ENCODE measurements at places on chromosomes 6 and 20.

GRCh38 chr6:18242062-18242851 is 22.1 kb downstream of the DEK start:
- peaks cover 17% of the 10 kb centered on the region for H3K4me1 ChIP-seq
- H3K36me3 ChIP-seq, result peaks cover 40% of the 10 kb centered on the region
- H3K4me3 ChIP-seq, result no peak overlapping the region
- no peaks in the 10 kb centered on the region for H3K27me3 ChIP-seq

DNA sequence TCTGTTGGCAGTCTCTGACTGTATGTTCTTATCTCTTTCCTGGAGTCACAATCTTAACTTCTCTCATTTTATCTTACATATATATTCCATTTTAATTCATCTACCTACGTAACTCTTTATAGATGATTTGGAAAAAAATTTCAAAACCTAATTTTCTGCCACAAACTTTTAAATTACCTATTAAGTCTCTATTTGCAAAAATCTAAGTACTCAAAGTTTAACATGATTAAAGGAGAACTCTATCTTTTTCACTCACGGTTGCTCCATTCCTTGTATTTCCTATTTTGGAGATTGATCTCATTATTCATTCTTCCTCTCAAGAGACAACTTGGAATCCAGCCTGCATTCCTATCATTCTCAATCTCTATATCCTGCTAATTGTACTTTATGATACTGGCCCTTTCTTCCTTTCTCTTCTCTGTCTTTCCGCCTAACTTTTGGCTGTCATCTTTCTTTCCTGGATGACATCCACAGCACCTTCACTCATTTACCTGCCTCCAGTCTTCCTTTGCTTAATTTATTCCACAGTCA is 1071.1 kb upstream of the CITED2 start:
- H3K36me3 ChIP-seq, result no peaks in the 10 kb centered on the region
- no peaks in the 10 kb centered on the region for H3K4me1 ChIP-seq
- DNase-seq, result no peak
- H3K4me3 ChIP-seq, result no peak overlapping the region

DNA sequence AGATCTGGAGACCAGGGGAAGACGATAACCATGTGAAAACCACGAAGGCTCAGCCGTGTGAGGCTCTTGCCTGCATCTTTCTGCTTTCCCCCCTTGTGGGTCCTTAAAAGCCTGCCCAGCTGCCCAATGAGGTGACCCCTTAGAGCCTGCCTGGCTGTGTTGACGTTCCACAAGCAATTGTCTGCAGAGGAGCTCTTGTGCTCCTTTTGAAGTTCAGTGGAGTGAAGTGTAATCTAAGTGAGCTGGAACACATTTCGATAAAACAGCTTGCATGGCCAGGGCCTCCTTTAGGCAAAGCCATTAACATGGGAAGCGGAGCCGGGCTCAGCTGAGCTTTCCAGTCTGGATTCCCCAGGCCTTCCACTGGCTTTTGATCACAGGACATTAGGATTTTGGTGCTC is 27.3 kb upstream of the TCP11 start:
- peaks cover 5% of the 10 kb centered on the region for H3K27me3 ChIP-seq
- H3K4me1 ChIP-seq, result no peaks in the 10 kb centered on the region
- H3K36me3 ChIP-seq, result peaks cover 3% of the 10 kb centered on the region
- no peak overlapping the region for H3K27ac ChIP-seq

DNA sequence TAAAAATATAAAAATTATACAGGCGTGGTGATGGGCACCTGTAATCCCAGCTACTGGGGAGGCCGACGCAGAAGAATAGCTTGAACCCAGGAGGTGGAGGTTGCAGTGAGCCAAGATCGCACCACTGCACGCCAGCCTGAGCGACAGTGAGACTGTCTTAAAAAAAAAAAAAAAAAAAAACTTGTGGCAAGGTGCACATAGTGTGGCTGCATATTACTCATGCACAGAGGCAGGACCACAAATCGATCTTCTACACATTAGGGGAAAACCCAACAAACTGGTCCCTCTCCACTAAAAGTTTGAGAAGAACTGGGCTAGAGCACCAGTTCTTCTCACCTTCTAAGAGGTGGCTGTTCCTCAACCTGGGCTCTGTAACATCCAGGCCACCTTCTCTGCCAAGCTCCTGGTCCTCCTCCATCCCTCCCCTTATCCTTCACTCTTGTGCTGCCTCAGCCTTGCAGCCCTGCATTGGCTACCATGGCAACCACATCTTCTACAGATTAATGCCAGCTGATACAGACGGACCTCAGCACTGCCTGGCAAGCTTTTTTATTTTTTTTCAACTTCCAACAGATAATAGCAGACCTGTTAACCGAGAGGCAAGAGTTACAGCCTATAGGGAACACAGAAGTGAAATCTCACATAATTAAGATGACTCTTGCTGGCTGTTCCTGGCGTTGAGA is 88.0 kb downstream of the ATP9A start:
- H3K36me3 ChIP-seq, result no peaks in the 10 kb centered on the region
- H3K4me3 ChIP-seq, result no peak overlapping the region
- no peaks in the 10 kb centered on the region for H3K4me1 ChIP-seq
- no peak overlapping the region for H3K27ac ChIP-seq

Measured in memory B cell (primary cell).